ENCODE measurements at places on chromosomes 2 and 18.

DNA sequence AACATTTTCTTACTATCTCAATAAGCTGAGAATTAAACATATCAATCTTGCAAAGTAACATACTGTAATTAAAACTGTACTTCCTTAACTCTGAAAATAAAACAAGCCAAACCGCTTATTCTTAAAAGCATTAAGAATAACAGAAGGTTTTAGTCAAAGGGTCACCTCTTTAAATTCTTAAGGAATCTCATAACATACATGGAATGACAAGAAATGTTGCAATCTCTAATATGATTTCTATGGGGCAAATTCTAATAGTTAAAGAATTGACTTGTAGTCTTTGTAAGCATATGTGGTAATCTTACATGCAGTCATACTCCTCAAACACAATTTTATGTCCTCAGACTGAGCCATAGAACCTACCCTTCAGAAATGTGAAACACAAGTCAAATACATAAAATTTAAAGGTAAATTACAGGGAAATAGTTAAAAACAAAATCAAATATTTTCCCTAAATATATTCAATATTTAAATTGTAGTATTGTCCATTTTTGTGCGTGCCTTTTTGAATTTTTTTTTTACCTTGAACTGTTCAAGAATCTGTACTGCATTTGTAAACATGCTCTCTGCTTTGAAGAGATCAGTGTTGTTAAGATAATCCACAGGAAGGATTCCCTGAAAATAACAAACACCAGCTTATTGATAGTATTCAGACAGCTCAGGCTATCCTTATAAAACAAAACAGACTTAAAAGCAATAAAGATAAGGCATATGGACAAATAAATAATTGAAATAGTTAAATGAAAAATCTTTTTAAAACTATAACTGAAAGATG lies 48.2 kb downstream of the PIGN start:
- no peak for DNase-seq

- DNase-seq: no peak
These were observed 511.4 kb downstream of the BCL11A start for GRCh38 chr2:60042023-60042422.

- DNase-seq: no peak
These were observed 124.4 kb downstream of the TTC27 start for GRCh38 chr2:32752205-32752604.

DNA sequence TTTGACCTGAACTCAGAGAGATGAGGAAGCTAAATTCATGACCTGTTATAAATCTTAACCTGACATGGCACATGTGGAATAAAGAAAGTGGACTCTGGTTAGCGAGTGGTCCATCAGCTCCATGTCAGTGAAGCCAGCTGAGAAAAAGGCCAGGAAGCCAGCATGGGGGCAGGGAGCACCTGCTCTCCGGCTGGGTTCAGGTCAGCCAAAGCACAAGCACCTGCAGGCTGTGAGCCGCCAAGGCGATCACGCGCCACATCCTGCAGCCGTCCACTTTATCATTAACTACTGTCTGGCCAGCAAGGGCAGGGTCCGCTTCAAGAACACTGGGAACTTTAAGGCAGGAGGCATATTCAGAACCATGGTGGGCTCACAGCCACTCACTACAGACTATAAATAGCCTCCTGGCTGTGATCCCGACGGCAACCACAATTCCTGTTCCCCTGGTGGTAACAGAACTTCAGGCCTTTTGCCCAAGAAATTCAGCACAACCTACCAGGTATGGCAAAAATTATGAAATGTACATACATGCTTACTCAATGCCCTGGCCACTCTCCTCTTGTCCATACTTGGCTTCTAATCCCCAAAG lies 35.5 kb downstream of the ACVR1 start:
- no peak for DNase-seq

DNA sequence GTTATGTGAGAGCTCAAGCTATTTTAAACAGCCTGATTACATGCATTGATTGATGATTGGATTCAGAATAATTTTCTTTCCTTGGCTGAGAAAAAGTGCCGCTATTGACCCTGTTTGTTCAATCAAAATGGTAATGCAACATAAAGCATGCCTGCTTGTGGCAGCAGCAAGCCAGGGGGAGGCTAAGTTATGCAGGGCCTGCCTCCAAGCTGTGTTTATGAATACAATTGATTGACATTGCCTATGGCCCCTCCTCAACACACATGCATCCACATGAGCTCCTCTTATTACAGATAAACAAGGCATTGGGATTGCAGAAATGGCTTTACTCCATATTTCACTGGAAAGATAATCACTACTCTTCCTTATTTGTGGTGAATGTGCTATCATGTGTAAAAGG lies 395.6 kb downstream of the TDRD15 start:
- DNase-seq: no peak
